ENCODE measurements at places on chromosomes 16 and 17.
A peak's percentile ranks its signal among the peaks of the same experiment; 100 is the strongest.

DNA sequence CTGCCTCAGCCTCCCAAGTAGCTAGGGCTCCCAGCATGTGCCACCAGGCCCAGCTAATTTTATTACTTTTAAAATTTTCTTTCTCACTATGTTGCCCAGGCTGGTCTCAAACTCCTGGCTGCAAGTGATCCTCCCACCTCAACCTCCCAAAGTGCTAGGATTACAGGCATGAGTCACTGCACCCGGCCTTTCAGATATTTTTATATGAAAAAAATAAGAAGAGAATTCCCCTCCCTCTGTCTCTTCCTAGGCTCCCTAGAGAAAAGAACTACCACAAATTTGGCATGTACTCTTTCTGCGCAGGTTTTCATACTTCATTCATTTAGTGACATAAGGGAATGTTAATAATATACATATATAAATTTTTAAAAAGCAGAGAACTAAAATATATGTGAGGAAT is 21.7 kb upstream of the SMURF2 start:
- DNase-seq = no peak

- DNase-seq = no peak
Measured at GRCh38 chr17:62965174-62965685, 805 bp upstream of the TANC2 start.

GRCh38 chr17:43636426-43636825 is 25.3 kb downstream of the MEOX1 start:
- no peak for DNase-seq

- no peak for DNase-seq
Measured at GRCh38 chr17:48570325-48571023, 7.7 kb downstream of the HOXB4 start.

DNA sequence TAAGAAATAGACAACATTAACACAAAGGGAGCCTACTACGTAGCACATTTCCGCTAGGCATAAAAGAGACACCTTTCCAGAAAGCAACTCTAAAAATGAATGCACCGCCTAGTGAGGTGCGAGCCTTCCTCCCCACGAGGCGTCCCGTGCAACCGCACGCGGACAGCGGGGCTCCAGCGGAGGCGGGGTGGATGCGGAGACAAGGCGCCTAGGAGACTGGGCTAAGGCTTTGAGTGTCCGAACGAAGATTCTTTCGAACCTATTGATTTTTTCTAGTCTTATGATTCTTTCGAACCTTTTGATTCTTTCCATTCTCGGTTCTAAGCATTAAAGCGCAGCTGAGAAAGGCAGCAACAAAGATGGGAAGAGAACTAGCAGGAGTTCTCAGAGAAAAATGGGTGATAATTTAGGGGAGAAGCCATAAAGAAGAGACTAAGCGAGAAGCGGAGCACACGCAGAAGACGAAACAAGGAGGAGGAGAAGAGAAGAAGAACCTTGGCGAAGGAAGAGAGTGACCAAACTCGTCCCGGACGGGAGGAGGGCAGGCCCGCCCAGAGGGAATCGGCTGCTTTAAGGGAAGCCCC is 394 bp upstream of the CPD start:
- DNase-seq = no peak

- DNase-seq = no peak
Measured at GRCh38 chr16:64181271-64181925, 940.5 kb downstream of the CDH11 start.

DNA sequence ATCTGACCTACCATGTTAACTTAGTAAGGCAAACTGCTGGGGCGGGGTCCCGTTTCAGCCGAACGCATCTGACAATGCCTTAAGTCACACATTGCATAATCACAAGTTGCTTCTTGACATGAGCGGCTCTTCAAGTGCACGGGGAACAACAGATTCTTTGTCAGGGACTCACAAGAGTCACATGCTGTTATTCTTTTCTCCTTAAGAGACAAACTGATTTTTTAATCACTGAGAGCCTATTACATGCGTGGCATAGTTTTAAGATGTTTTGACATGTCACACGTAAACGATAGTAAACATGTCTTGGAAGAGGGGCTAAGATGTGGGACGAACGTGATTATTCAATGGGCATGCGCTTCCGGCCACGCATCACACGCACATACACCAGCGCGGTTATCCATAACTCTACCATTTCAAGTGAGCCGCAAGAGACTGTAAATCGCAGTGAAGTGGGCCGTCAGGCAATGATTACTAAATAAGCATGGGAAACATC is 63.4 kb downstream of the ADCY9 start:
- DNase-seq = peak; percentile 37

GRCh38 chr17:16941072-16942036 is 30.6 kb downstream of the TNFRSF13B start:
- DNase-seq = no peak

- DNase-seq = no peak
Measured at GRCh38 chr16:50229149-50229726, 37.1 kb upstream of the ADCY7 start.

DNA sequence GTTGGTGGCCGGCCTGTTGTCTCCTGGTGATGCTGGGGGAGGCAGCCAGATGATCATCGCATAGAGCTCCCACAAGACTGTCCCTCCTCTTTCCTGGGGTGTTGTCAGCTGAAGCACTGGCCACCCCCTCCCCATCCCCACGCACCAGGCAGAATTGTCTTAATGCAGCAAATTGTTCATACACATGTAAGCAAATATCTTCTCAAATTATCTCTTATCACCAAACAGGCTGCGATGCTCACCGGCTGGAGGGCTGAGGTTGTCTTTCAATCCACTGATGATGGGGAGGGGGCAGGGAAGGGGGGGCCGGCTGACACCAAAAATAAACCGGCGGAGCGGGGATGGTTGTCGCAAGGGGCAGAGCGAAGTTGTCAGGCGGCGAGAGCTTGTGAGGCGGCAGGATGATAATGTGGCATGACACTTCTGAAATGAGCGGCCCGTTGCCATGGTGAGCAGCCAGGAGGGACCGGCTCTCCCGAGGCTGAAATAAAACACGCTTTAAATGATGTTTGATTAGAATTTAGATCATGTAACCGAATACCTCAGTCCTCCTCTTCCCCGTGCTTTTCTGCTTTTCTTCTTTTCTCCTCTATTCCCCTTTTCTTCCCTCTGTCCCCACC is 59.8 kb downstream of the MRM1 start:
- DNase-seq = no peak

DNA sequence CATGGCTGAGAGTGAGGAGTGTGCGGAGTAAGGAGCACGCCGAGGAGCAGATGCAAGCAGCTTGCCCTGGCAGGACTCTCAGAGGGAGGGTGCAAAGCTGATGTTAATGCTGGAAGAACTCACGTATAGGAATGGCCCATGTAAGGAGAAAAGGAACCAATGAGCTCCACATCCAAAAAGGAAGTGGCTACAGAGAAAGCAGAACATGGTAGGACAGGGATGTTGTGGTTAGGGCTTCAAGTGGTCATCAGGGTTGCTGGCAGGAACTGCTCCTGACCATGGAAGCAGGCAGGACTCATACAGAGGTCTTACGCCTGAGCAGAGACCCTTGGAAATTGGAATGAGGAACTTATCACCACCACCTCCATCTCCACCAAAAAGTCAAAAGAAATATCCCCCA is 5.2 kb downstream of the MYO1D start:
- no peak for DNase-seq

- DNase-seq = no peak
Measured at GRCh38 chr17:81221371-81221841, 1.4 kb downstream of the CEP131 start.

DNA sequence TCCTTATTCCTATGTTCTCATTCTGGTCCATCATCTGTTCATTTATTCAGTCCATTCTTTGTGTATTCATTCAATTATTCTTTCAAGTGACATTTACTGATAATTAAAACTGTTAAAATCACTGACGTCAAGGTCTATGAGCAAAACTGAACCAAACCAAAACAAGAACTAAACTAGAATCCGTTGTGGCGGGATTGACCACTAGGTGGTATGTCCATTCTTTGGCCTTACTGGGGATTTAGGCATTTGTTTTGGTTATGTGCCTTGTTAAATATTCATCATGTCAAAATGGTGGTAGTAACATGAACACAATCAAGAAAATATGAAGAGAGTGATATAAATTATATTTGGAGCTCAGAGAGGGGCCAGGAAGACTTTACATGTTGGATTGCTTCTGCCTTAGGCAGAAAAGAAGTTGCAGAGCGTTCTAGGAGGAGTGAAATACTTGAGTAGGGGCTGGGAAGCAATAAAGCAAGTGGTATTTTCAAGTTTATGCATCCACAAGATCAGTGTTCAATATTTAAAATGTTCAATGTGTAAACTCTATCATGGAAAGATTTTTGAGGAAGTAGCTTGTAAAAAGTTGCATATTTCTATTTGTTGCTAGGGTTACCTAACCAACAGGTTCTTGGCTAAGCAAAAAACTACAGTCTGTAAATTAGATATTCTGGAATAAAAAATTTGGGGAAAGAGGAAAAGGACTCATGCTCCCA is 129.0 kb downstream of the CDH13 start:
- no peak for DNase-seq

- DNase-seq = no peak
Measured at GRCh38 chr17:76517638-76518038, 16.4 kb upstream of the RHBDF2 start.

DNA sequence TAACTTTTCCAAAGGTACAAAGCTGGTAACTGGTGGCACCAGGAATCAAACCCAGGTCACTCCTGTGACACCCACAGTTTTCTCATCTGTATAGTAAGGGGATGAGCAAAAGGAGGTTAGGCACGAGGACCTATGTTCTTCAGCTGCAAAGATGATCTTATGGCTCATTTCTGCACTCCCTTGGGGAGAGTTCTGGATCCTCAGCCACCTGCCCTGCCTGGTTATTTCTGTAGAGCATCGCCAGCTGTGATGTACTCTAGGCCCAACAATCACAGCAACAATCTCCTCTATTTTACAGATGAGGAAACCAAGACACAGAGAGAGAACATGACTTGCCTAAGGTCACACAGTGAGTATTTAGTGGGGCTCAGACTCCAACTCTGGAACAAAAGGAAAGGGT is 5.4 kb upstream of the CPNE2 start:
- DNase-seq = no peak

GRCh38 chr16:18969050-18969854 is 14.5 kb upstream of the TMC7 start:
- peak; percentile 70 for DNase-seq

- peak; percentile 28 for DNase-seq
Measured at GRCh38 chr17:82648742-82649331, 593 bp upstream of the WDR45B start.

- no peak for DNase-seq
Measured at GRCh38 chr17:80892900-80893603, 98.6 kb upstream of the CHMP6 start.

DNA sequence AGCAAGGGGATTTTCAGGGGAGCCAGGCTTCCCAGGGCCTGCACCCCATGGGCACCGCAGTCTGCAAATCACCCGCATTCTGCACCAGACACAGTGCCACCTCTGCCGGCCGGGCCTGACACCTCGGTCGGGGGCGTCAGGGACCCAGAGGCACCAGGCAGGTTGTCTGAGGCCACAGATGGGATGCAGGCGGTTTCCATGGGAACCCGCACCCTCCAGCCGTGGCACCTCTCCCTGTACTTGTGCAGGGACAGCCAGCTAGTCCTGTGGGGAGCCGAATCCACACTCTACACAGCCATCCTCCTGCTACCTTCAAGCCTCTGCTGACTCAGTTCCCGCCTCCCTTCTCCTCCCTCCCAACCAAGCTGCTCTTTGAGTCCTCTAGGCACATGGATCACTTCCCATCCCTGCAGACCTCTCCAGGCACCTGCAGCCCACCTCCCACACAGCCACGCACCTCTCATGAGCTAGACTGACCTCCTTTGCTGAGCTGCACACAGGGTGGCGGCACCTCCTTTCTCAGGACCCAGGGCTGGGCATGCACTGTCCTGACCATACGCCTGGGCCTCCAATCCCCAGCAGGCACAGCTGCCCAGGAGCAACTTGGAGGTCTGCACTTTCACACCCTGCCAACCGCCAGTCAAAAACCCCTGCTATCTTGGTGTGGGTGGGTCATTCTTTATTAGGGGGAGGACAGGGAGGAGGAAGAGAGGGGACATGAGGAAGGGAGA is 119.5 kb downstream of the C16orf78 start:
- no peak for DNase-seq

- DNase-seq = no peak
Measured at GRCh38 chr17:41618341-41619035, 5.9 kb downstream of the KRT17 start.

- no peak for DNase-seq
Measured at GRCh38 chr17:1989135-1989534, 36.0 kb downstream of the RTN4RL1 start.

DNA sequence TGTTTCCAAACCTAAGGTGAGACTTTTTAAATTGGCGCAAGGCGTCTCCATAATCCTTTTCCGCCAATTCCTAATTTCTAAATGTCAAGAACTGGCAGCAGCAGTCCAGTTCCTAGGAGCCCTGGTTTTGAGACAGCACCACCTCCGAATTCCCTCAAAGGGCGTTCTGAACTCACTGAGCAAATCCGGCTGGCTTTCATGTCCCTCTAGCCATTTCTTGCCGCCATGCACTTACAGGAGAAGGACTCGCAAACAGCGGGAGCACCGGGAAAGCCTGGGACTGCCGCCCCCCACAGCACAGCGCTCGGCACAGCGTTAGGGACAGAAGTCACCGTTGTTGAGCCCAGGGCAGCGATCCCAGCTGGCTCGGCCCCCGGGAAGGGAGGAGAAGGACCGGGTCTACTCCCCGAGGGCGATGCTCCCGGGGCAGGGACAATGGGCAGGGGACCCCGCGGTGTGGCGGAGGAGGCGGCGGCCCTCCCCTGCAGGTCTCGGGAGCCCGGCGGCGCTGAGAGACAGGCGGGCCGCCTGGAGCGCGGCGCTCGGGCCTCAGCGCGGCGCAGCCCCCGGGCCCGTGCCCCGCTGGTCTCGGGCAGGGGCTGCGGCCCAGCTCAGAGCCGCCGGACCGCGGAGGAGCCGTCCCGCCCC is 545 bp downstream of the ARHGAP17 start:
- peak; percentile 45 for DNase-seq

- no peak for DNase-seq
Measured at GRCh38 chr17:59257101-59257500, 36.8 kb downstream of the GDPD1 start.

- no peak for DNase-seq
Measured at GRCh38 chr17:32479074-32479617, 7.6 kb upstream of the CDK5R1 start.

GRCh38 chr17:38874505-38875400 is 4.9 kb downstream of the LASP1 start:
- no peak for DNase-seq

DNA sequence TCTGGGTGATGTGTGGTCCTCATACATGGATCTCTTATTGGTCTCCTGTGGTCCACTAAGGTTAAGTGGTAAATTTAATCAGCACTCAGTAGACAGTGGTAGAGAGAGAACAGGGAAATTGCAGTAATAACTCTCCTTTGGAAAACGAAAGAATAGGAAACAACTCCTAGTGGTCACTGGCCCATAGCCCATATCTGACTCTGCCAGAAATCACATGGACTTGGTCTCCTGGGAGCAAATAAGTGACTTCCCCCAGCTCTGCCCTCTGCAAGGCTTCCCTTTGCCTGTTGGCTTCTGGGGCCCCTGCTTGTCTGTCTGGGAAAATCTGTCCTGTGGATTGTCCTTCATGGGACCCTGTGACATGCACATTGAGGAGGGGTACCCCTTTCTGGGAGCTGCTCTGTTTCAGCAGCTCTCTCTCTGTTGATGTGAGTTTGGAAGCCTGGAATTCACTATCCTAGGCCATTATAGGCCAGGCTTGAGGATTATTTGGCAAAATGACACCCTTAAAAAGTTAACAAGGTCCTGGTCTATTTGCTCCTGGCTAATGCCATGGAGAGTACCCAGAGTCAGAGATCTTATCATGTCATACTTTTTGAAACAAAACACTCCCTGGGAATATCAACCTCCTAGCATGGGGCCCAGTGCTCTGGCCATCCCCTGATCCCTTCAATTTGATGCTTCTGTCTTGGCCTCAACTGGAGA is 58.0 kb upstream of the HNF1B start:
- DNase-seq = no peak
